ENCODE measurements at places on chromosomes 11 and 22.

GRCh38 chr22:20433191-20433590 lies 4.4 kb downstream of the SCARF2 start:
- no peak for DNase-seq

DNA sequence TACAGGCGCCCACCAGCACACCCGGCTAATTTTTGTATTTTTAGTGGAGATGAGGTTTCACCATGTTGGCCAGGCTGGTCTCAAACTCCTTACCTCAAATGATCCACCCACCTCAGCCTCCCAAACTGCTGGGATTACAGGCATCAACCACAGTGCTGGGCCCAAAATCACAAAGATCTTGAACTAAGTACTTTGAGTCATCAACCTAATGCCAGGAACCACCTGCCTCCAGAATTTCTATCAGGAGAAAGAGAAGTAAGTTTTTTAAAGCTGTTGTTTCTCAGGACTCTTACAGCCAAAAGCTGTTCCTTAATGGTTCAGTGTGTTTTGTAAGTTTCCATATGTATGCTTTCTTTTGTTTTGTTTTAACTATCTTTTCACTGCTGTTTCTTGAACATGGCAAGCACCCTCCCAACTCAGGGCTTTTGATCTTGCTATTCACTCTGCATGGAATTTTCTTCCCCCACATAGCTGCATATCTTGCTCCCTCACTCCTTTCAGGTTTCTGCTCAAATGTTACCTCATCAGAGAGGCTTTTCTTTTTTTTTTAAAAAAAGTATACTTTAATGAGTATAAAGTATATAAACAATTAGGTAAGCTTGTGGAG lies 6.0 kb upstream of the PAK1 start:
- no peak for DNase-seq

DNA sequence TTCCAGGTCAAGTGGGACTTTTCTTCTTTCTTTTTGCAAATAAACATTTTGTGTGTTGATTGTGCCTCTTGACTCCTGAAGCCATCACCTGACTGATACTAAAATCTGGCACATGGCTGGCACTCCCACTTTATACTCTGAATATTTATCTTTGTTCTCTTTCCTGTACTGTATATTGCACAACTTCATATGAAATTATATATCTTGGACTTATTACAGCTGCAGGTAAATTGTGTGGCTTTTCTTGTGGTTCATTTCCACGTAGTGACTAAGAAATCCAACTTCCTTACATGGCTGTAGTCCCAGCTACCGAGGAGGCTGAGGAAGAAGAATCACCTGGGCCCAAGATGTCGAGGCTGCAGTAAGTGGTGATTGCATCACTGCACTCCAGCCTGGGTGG lies 23.7 kb upstream of the OR5B12 start:
- no peak for DNase-seq

DNA sequence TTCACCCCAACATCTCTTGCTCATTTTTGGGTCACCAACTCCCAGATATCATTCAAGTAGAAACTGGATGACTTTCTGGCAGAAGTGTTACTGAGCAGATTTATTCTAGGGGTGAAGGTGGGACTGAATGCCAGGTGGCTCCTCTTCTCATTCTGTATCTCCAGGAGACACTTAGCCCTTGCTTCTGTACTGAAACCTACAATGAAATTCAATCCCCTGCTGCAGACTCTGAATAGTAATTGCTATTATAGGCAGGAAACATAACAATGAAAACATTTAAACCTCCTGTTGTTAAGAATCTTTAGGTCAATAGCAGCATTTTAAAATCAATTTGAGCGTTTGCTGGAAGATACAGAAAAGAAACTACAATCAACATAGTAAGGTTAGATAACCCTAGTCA lies 879.4 kb upstream of the TENM4 start:
- no peak for DNase-seq

DNA sequence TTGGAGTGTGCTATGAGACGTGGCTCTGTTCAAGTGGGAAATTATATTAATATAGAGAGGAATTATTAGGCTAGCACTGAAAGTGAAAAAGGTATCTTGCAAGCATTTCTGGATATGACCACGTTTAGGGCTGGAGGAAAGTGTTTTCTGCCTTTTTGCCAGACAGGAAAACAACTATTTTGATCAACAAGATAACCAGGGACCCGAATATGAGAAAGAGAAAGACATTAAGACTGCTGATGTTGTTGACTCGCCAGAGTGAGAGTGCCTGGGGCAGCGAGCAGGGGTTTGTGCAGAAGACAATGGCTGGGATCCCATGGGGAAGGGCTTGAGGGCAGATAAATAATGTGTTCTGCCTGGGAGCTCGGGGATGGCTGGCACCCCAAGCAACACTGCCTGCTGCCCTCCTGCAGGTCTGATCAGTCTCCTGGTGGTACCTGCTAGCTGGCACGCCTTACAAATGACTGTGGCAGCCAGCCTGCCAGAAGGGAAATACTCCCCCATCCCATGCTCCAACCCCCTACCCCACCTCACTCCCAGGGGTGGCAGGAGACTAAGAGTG lies 23.1 kb upstream of the CHST1 start:
- DNase-seq, result no peak

DNA sequence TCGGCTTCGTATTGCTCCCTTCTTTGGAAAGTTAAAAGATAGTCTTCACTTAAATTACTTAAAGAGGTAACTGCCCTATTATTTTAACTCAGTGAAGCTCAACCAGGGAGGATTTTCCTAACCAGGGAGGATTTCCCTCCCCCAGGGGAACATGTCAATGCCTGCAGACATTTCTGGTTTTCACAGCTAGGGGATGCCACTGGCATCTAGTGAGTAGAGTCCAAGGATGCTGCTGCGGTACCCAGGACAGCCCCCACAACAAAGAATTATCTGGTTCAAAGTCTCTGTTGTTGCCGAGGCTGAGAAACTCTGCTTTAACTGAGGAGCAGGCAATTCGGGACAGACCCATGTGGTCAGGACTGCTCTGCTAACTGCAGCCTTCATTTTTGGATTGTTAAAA lies 82.2 kb downstream of the DEPDC5 start:
- no peak for DNase-seq

DNA sequence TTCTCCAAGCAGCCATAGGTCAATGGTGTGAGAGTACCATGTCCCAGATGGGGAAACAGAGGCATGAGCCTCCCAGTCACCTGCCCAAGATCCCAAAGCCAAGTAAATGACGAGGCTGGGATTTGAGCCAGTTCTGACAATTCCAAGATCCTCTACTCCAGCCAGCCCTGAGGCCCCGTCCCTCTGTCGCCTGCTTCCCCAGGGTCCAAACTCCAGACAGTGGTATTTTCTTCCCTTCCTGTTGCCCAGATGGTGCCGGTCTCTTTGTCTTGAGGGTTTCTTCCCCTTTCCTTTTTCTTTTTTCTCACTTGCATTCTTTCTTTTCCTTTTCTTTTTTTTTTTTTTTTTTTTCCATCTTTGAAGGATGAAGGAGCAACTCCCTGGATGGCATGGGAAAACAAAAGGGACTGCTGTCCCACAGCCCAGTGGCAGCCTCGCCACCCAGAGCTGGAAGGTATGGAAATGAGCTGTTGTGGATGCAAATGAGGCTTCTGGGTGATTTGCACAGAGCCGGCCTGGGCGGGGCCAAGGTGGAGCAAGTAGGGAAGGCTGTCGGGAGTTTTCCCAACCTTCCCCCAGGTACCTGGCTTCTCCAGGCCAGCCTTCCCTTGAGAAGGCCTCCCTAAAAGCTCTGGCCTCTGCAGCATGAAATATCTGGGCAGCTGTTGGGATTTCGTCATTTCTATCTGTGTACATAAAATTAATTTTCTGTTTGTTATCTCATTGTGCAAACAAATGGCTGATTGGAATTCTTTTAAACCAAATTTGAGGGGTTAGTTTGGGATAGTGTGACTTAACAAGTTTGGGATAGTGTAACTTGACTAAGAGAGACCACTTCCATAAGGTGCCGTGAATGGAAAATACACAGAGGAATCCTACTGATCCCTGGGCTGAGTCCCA lies 146.8 kb downstream of the MN1 start:
- no peak for DNase-seq

DNA sequence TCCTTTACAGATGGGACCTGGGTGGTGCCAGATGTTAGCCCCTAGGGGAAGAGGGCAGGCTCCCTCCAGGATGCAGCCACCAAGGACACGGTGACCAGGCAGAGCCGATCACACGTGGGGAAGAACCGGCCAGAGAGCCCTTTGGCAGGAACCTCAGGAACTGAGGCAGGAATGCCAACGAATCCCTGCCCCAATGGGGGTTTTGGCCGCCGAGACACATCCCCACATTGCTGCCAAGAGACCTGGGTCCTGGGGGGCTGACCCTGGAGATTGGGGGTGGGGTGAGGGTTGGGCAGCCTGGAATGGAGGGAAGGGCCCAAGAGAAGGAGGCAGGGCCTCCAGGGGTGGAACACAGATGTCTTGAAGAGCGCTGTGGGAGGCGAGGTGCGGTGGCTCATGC lies 28.7 kb upstream of the LMO1 start:
- no peak for DNase-seq

Data from GM03348 (cell line).